ENCODE measurements at places on chromosomes 4 and X. TPM values are rescaled to one million over a fixed set of nuclear protein-coding genes. Genes with fewer than 3 reads are reported as not detected.

DNA sequence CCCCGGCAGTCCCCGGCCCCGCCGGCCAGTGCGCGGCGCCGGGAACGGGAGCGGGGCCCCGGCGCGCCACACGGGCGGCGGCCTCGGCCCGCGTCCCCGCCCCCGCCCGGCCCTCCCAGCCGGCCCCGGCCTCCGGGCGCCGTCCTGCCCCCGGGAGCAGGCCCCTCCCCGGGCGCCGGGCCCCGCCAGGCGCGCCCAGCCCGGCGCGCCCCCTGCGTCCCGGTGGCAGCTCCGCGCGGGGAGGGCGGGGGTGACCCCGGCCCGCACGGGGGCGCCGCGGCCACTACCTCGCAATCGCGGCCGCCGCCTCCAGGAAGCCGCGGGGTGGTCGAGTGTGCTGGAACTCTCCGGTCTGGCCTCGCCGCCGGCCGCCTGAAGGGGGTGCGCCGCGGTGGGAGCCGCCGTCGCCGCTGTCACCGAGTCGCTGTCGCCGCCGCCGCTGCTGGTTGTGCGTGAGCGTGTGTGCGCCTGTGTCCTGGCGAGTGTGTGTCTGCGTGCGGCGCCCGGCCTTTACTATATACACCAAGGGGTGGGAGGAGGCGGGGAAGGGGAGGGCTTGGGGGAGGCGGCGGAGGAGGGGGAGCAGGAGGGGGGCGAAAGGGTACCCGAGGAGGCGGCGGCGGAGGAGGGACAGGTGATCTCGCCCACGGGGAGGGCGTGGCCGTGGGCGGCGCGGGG lies at the start of gene RAI2:
Gene RAI2 (minus strand): TSS at position 488 of the 678 bp plus-strand sequence. CDS start 59,288 bp downstream, outside the sequence.
- no peaks in the 10 kb centered on the region for H3K27me3 ChIP-seq
- H3K27ac ChIP-seq = no peak within 1 kb of the TSS
- H3K36me3 ChIP-seq = no peaks in the 10 kb centered on the region
- H3K4me3 ChIP-seq = peak within 1 kb of the TSS; percentile 1

DNA sequence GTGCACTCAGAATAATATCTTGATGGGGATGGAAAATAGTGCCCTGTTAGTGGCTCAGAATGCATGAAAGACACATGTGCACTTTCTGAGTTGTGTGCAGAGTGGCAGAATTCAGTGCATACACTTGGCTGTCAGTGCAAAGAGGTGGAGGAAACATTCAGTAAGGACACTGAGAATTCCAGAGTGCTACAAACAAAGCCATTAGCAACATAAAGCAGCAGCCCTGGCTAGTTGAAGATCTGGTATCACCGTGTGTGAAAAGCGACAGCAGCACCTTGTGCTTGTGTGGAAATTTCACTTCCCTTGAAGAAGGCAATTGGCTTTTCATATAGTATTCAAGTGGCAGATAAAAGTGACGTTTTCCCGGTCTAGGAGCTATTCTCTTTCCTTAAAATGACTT lies 810.4 kb downstream of the TRIML1 start:
- DNase-seq = no peak
- H3K4me3 ChIP-seq = no peak overlapping the region

- H3K4me3 ChIP-seq = no peak overlapping the region
- no peak overlapping the region for H3K27ac ChIP-seq
- DNase-seq = peak; percentile 41
- H3K27me3 ChIP-seq = no peaks in the 10 kb centered on the region
- no peaks in the 10 kb centered on the region for H3K4me1 ChIP-seq
Measured at GRCh38 chr4:7194251-7195140, 2.2 kb downstream of the SORCS2 start.

GRCh38 chrX:33741807-33742206 lies 390.3 kb downstream of the FAM47A start:
- H3K27ac ChIP-seq = no peak overlapping the region
- no peak for DNase-seq
- no peaks in the 10 kb centered on the region for H3K4me1 ChIP-seq
- no peak overlapping the region for H3K4me3 ChIP-seq

GRCh38 chr4:88419874-88420273 lies 37.0 kb upstream of the HERC5 start:
- H3K36me3 ChIP-seq = no peaks in the 10 kb centered on the region
- no peaks in the 10 kb centered on the region for H3K27me3 ChIP-seq
- no peak overlapping the region for H3K27ac ChIP-seq
- peak overlapping the region; percentile 20 for H3K4me3 ChIP-seq
- no peaks in the 10 kb centered on the region for H3K4me1 ChIP-seq
- DNase-seq = no peak

GRCh38 chr4:182552948-182553347 lies 309.7 kb downstream of the TENM3 start:
- H3K36me3 ChIP-seq = no peaks in the 10 kb centered on the region
- H3K27me3 ChIP-seq = no peaks in the 10 kb centered on the region
- H3K4me3 ChIP-seq = no peak overlapping the region
- DNase-seq = no peak

DNA sequence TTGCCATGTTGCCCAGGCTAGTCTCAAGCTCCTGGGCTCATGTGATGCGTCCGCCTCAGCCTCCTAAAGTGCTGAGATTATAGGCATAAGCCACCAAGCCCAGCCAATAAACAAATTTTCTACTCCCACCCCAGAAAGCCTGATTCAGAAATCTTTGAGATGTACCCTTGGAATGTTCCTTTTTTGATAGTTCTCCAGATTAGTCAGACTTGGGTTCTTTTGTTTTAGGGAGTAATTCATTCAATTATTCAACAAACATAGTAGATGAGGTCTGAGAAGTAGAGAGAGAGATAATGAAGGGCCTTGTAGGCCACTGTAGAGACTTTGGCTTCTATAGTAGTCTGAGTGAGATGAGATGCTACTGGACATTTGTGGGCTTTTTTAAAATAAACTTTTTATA lies 27.8 kb downstream of the RP2 start:
- H3K4me1 ChIP-seq = no peaks in the 10 kb centered on the region
- H3K27ac ChIP-seq = no peak overlapping the region
- H3K4me3 ChIP-seq = no peak overlapping the region
- H3K27me3 ChIP-seq = no peaks in the 10 kb centered on the region

DNA sequence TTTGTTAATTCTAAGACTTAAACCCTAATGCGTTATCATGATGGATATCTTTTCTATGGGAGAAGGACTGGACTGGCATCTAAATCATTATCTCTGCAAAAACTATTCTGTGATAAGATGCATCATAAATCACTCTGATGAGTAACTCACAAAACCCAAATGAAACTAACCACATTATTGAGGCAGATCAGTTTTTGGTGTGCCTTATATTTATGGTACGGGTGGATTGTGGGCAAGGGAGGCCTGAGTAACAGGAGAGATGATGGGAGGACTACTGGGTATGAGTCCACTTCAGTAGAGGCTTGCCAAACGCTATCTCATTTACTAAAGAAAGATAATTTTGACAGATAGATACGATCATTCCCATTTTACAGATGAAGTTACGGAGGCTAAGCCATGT lies 66.4 kb upstream of the GUCY1A1 start:
- H3K27ac ChIP-seq = no peak overlapping the region
- H3K27me3 ChIP-seq = no peaks in the 10 kb centered on the region
- no peak for DNase-seq
- H3K36me3 ChIP-seq = no peaks in the 10 kb centered on the region

DNA sequence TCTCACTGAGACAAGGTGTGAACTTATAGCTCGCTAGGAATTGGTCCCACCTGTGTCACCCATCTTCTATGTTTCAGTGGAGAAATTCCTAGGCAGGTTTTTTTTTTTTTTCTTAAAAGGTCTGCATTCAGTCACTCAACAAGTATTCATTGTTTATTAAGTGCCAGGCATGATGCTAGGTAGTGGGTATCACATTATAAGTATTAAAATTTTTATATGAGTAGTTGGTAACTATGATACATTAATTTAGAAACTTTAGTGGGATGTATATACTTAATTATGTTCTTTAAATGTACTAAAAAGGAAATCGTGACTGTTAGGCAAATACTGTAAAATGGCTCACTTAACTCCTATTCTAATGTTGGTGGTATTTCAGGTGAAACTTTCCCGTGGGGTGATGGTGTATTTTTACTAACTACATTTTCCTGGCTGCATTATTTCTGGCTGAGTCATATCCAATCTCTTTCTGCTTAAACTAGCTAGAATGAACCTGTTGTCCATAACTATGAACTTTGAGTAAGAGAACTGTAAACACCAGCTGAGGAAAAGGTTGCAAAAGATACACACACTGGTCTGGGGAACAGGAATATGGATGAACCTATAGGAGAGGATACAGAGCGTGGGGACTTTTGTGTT lies 49.3 kb upstream of the MED14 start:
- H3K36me3 ChIP-seq = no peaks in the 10 kb centered on the region
- no peak overlapping the region for H3K4me3 ChIP-seq
- DNase-seq = no peak
- no peak overlapping the region for H3K27ac ChIP-seq
- no peaks in the 10 kb centered on the region for H3K4me1 ChIP-seq
- no peaks in the 10 kb centered on the region for H3K27me3 ChIP-seq

- no peak overlapping the region for H3K27ac ChIP-seq
- no peak for DNase-seq
- H3K4me1 ChIP-seq = no peaks in the 10 kb centered on the region
- no peaks in the 10 kb centered on the region for H3K27me3 ChIP-seq
Measured at GRCh38 chr4:55077577-55077976, 47.8 kb downstream of the KDR start.

GRCh38 chr4:53646795-53647194 lies 55.5 kb upstream of the LNX1 start:
- no peaks in the 10 kb centered on the region for H3K4me1 ChIP-seq
- H3K27me3 ChIP-seq = no peaks in the 10 kb centered on the region
- H3K4me3 ChIP-seq = no peak overlapping the region
- no peak for DNase-seq
- no peak overlapping the region for H3K27ac ChIP-seq

NEUROG2 gene
- total RNA-seq = not detected
